ENCODE measurements at places on chromosomes 1 and 21. TPM values are rescaled to one million over a fixed set of nuclear protein-coding genes. Genes with fewer than 3 reads are reported as not detected.

CCDC17 gene
- 20.3 TPM for total RNA-seq

SPRR1B gene
- total RNA-seq, result not detected

UBE2U gene
- total RNA-seq, result not detected

GBP6 gene
- total RNA-seq, result 0.68 TPM

CYP4A22 gene
- not detected for total RNA-seq

OR6N1 gene
- total RNA-seq, result 2.3 TPM

DNA sequence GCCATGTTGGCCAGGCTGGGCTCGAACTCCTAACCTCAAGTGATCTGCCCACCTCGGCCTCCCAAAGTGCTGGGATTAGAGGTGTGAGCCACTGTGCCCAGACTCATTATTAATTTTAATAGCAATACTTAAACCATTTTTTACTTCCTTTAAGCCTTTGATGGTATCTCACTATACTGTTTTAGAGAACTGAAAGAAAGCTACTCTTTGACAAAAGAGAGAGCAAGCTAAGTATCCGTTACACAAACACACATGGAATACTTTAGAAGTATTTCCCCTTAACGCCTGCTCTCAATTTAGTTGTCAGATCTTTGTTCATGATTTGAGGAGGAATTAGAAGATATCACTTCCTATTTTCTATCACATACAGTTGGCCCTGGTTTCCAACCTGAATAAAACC is 189.4 kb downstream of the COP1 start:
- H3K36me3 ChIP-seq, result peaks cover 43% of the 10 kb centered on the region
- H3K27ac ChIP-seq, result no peak overlapping the region
- no peak for DNase-seq
- no peak overlapping the region for H3K4me3 ChIP-seq
- no peaks in the 10 kb centered on the region for H3K27me3 ChIP-seq

SMIM34 gene
- 0.56 TPM for total RNA-seq

DNA sequence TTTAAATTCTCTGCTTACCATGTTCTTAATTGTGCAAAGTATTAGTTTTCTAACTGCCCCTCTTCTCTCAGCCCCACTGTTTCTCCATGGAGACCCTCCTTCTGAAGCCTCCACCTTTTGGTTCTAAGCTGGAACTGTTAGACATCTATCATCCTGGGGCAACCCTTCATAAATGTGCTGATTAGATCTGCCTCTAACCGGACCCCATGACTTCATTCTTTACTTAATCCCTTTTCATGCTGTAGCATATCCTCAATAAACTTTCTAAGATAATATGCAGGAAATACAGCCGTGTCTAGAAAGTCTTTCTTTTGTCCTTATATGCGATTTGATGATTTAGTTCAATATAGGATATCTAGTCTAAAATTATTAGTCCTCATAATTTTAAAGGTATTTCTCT is 1020.1 kb downstream of the ADGRL2 start:
- H3K4me1 ChIP-seq, result no peaks in the 10 kb centered on the region
- H3K36me3 ChIP-seq, result no peaks in the 10 kb centered on the region
- no peak overlapping the region for H3K27ac ChIP-seq
- no peaks in the 10 kb centered on the region for H3K27me3 ChIP-seq
- no peak for DNase-seq

GJC2 gene
- 6.0 TPM for total RNA-seq

TMEM59 gene
- total RNA-seq, result 475 TPM

- H3K36me3 ChIP-seq, result no peaks in the 10 kb centered on the region
- no peaks in the 10 kb centered on the region for H3K4me1 ChIP-seq
- DNase-seq, result no peak
- H3K27me3 ChIP-seq, result no peaks in the 10 kb centered on the region
Measured at GRCh38 chr1:189206617-189207016, 1271.0 kb downstream of the BRINP3 start.

PPIAL4G gene
- total RNA-seq, result not detected

BEST4 gene
- total RNA-seq, result 1.7 TPM

- no peak overlapping the region for H3K27ac ChIP-seq
- peaks cover 8% of the 10 kb centered on the region for H3K4me1 ChIP-seq
- H3K36me3 ChIP-seq, result no peaks in the 10 kb centered on the region
Measured at GRCh38 chr1:214287884-214288283, 6.9 kb downstream of the SMYD2 start.

DNA sequence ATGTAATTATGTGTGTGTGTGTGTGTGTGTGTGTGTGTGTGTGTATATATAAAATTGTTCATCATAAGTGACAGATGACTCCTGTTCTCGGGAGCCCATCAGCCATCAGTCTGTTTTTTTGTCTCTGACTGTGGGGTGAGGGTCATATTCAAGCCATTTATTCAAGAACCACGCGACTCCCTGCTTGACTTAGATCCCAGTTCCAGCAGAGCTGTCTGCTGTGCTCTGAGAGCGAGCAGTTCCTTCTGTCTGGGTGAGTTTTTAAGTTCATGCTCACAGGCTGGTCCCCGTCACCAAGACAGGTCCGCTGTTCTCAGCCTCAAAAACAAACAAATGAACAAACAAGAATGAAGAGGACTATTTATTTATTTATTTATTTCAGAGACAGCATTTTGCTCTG is 18.3 kb upstream of the NPPB start:
- H3K4me3 ChIP-seq, result no peak overlapping the region
- H3K36me3 ChIP-seq, result no peaks in the 10 kb centered on the region
- H3K27ac ChIP-seq, result no peak overlapping the region
- peaks cover 18% of the 10 kb centered on the region for H3K4me1 ChIP-seq

DNA sequence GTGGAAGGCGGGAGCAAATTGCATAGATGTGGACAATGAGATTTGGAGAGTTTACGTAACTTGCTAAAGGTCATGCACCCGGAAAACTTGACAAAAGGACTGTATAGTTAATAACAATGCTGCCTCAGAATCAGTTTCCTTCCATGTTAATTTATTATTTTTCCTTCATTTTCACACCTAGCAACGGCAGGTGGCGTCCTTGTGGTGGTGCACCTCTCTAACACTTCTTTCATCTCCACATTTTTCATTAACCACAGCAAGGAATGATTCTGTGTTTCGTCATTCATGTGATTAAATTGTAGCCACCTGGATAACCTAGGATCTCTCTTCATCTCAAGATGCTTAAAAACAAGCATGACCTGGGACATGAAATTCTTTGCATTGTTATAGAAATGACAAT is 2133.0 kb downstream of the NCAM2 start:
- no peaks in the 10 kb centered on the region for H3K36me3 ChIP-seq
- no peaks in the 10 kb centered on the region for H3K27me3 ChIP-seq
- H3K27ac ChIP-seq, result no peak overlapping the region
- no peak overlapping the region for H3K4me3 ChIP-seq
- H3K4me1 ChIP-seq, result no peaks in the 10 kb centered on the region
- no peak for DNase-seq

DNA sequence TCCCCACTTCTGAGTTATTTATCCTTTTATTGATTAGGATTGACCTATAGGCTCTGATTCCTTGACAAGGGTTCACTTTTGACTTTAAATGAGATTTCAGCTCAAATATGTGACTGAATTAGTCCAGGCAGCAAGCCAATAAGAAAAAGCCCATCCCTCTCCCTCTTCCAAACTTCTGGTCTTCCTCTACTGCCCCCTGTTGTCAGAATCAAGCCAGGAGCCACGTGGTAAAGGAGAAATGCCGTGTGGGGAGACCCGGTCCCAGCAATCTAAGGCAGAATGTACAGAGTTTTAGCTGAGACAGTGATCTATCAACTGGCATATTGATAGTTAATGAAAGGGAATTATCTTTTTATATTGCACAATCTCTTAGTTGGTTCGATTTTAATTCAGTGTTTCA is 5.2 kb downstream of the ADAMTS5 start:
- peaks cover 20% of the 10 kb centered on the region for H3K4me1 ChIP-seq
- no peak overlapping the region for H3K4me3 ChIP-seq
- H3K27ac ChIP-seq, result no peak overlapping the region
- H3K27me3 ChIP-seq, result peaks cover 23% of the 10 kb centered on the region

USH2A gene
- total RNA-seq, result not detected

RASSF5 gene
- 48.2 TPM for total RNA-seq

DNA sequence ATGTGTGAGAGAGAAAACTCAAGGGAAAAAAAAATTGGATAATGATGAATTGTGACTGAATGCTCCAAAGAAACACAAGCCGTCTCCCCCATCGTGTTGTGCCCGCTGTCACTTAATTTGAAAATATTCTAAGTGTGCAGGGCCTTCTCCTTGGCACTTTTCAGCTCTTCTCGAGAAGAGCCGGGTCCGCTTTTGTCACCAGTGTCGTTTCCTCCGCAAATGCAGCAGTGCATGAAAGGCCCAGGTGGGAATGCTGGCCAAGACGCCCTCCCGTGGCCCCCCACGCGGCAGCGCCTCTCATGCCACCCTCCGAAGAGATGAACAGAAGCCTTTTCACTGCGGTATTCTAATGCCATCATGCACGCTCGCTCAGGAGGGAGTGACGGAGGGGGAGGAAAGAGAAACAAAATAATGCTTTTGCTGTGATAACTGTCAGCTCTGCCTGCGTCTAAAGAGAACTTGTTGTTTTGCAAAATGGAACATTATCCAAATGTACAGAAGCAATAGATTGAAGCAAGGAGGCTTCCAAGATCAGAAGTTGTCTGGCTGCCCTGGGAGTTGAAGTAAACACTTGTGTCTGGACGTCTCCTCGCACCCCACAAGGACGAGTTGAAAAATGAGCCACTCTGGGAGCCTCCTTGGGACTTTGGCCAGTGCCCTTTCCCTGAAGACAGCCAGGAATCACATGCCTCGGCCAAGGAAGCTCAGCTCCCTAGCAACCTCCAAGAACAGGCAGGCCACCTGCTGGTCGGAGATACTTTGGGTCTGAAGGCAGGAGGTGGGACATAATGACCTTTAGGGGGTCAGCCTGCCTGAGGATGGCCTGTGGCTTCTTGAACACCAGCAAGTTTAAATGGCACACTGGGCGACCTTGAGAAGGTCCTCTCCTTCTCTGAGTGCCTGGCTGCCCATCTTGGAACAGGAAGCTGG is 166.1 kb upstream of the ZC3H12A start:
- no peaks in the 10 kb centered on the region for H3K36me3 ChIP-seq
- no peak overlapping the region for H3K4me3 ChIP-seq
- no peak overlapping the region for H3K27ac ChIP-seq
- H3K4me1 ChIP-seq, result no peaks in the 10 kb centered on the region

- no peak for DNase-seq
- H3K27me3 ChIP-seq, result no peaks in the 10 kb centered on the region
- peaks cover 55% of the 10 kb centered on the region for H3K36me3 ChIP-seq
Measured at GRCh38 chr1:12204754-12205658, 24.8 kb upstream of the VPS13D start.

DNA sequence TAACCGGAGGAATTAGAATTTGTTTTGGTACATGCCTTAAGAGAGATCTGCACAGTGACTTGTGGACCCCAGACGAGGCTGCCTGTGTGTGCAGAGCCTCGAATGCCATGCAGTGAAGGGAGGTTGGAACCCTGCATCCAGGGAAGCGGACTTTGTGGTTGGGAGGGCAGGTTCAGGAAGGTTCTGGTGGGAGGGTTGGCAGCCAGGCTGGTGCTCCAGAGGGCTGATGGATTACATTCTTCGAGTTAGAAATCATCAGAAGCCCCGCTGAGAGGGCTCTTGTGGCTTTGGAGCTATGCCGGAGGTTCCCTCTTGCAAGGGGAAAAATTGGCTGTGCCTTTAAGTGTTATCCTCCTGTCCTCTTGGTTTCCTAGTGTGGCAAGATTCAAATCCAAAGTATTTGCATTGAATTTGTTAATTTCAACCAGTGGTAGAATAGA is 21.1 kb downstream of the ROR1 start:
- H3K27ac ChIP-seq, result peak overlapping the region; percentile 13
- H3K27me3 ChIP-seq, result no peaks in the 10 kb centered on the region
- no peaks in the 10 kb centered on the region for H3K36me3 ChIP-seq
- no peak overlapping the region for H3K4me3 ChIP-seq
- peaks cover 25% of the 10 kb centered on the region for H3K4me1 ChIP-seq
- peak; percentile 63 for DNase-seq

ATF3 gene
- 25.8 TPM for total RNA-seq

DNA sequence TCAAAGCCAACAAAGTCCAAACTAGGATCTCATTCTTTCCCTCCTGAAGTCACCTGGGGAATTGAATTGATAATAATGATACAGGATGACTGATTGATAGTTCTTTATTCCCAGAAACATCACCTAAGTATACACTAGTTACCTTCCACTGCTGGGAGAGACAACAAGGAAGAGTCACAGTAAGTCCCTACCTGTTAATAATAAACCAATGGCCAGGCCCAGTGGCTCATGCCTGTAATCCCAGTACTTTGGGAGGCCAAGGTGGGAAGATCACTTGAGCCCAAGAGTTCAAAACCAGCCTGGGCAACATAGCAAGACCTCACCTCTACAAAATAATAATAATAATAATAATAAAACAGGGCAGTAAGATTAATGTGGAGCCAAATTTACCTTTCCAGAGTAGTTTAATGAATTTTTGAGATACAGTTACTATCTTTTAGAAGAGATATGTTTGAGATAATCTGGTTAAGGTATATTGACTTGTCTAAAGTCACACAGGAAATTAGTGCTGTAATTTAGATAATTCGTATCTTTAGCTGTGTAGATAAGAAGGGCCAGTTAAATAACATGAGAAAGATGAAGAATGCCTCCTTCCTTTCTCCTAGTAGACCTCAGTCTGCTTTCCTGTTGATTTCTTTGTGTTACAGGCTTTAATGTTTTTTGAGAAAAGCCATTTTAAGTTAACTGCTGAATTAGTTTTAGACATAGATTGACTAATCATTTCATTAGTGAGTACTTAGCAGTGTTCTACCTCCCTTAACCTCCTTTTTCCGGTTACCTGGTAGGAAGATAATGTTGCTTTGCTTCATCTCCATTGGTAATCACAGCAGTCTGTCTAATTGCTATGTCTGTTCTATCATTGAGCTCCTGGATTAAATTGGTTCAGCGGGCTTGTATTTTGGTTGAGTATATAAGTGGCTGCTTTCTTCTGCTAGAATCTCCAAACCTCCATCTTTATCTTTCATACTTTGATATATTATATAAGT is 22.0 kb downstream of the SMAP2 start:
- no peaks in the 10 kb centered on the region for H3K36me3 ChIP-seq
- DNase-seq, result no peak
- H3K27me3 ChIP-seq, result no peaks in the 10 kb centered on the region
- peaks cover 84% of the 10 kb centered on the region for H3K4me1 ChIP-seq
- no peak overlapping the region for H3K4me3 ChIP-seq

- no peaks in the 10 kb centered on the region for H3K36me3 ChIP-seq
- H3K27me3 ChIP-seq, result no peaks in the 10 kb centered on the region
- DNase-seq, result no peak
- peaks cover 14% of the 10 kb centered on the region for H3K4me1 ChIP-seq
- no peak overlapping the region for H3K4me3 ChIP-seq
Measured at GRCh38 chr1:228961511-228961910, 226.2 kb downstream of the RHOU start.

CFH gene
- 69.6 TPM for total RNA-seq

ARHGEF11 gene
- 54.5 TPM for total RNA-seq

- H3K4me3 ChIP-seq, result no peak overlapping the region
- peaks cover 58% of the 10 kb centered on the region for H3K27me3 ChIP-seq
- no peak overlapping the region for H3K27ac ChIP-seq
- H3K36me3 ChIP-seq, result peaks cover 31% of the 10 kb centered on the region
Measured at GRCh38 chr1:220888417-220888986, 9.3 kb downstream of the HLX start.

KCNK2 gene
- total RNA-seq, result not detected

DNA sequence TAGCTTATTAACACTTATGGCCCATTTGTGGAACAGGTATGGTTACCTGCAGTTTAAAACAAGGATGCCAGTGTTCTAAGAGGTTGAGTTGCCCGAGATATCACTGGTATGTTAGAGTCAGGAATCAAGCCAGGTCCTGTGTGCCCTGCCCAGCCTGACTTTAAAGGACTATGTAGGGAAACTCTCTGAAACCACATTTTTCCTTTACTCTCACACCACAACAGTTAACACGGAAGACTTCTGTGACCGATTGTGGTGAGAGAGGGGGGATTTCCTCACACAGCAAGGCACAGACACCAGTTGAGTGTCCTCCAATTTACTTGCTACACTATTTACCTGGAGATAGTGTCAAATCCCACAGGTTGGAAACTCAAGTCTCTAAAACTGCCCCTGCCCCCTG is 47.8 kb downstream of the UCK2 start:
- H3K27me3 ChIP-seq, result no peaks in the 10 kb centered on the region
- DNase-seq, result no peak
- H3K27ac ChIP-seq, result no peak overlapping the region
- H3K36me3 ChIP-seq, result no peaks in the 10 kb centered on the region
